ENCODE measurements at places on chromosomes 11 and 22.

GRCh38 chr11:68399916-68400315, 60.6 kb upstream of the PPP6R3 start:
- DNase-seq, result no peak

- no peak for DNase-seq
Measured at GRCh38 chr11:72243173-72244059, 560 bp downstream of the PHOX2A start.

DNA sequence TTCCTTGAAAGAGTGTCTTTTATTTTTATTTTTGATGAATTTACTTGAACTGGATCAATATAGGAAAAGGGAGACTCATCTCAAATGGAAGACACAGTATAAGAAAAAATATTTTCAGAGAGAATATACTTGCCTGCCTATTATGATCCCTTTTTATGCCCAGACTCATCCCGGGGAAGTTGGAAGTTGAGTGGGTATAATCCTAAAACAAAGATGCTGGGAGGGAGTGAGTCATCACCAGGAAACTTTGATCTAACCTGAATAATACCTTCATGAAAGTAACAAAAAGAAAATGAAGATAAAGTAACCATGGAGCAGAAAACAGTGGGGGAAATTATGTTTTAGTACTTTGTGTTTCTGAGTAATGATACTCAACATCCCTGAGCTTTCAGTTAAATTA, 1514.0 kb downstream of the FAM181B start:
- DNase-seq, result no peak

DNA sequence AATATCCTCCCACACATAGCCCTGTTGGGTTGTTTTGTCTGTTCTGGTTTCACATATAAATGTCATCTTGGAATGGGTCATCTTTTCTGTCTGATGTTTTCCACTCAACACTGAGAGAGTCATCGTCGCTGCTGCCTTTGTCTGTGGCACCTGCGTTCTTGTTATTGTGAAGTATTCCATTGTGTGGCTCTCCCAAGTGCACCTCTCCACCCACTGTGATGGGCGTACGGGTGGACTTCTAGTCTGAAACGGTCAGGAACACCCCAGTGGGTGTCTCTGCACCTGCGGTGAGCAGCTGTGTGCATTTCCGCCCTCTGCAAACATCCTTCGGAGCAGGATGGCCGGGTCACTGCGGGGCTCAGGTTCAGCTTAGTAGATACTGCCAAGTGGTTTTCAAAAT, 34.5 kb upstream of the RTL6 start:
- DNase-seq, result no peak

DNA sequence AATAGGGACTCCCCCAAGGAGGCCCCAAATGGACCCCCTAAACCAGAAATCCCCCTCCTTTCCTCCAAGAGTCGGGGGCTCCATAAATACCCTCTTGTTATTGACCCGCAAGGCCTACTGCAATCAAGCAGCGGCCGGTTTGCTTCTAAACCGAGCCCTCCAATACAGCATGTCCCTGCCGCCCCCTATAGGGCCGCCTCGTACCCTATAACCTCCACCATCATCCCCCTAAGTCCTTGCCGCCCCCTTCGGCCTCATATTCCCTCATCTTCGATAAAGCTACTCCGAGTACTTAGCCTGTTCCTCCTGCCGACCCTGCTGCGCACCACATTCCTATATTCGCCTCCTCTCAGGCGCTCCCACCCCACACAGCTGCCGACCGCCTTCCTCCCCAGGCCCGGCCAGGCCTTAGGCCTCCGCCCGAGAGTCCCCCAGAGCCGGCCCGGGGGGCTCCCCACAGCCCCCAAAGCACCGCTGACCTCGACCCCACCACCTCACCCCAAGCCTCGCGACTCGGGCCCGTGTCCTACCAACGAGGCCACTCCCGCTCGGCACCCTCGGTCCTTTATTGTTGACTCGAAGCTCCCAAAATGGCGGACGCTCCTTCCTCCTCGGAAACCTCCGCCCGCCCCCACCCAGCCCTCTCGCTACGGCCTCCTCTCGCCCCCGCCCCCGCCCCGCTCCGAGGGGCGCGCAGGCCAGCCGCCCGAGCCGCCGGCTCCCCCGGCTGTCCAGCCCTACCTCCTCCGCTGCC, 430 bp downstream of the DDX6 start:
- DNase-seq, result peak; percentile 80

- DNase-seq, result no peak
Measured at GRCh38 chr22:25025491-25026400, 73.2 kb downstream of the KIAA1671 start.

DNA sequence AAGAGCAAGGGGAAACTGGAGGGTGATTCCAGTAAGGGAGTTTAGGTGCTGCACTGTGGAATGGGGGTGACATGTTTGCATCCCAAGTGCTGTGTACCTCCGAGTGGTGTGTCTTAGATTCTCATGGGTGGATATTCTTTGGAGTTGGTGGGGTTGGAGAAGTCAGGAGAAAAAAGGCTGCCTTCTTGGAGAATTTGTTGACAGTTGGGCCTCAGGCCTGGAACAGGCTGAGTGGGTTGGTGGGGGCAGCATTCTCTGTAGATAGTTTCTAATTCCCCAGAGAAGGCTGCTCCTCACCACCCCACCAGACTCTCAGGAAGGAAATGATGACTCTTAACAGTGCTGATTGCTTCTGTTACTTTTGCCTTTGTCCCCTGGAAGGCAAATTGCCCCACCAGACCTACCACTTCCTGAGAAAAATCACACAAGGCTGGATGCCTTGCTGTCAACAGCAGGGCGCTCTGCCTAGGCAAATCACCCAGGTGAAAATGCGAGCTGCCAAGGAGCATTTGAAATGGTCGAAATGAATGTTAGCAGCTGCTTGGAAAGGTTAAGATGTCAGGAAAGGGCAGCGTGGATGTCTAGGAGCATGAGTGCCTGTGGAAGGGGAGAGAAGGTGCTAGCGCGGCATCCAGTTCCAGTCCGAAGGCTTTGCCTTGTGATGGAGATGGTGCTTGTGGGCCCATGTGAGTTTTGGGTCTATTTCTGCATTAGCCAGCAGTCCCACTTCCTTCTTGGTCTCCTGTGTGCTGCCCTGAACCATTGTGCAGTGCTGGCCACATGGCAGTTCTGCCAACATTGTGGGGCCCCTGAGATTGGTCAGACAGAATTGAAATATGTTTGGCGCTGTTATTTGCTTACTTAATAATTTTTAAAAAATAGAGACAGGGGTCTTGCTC, 29.7 kb upstream of the SORL1-AS1 start:
- no peak for DNase-seq

DNA sequence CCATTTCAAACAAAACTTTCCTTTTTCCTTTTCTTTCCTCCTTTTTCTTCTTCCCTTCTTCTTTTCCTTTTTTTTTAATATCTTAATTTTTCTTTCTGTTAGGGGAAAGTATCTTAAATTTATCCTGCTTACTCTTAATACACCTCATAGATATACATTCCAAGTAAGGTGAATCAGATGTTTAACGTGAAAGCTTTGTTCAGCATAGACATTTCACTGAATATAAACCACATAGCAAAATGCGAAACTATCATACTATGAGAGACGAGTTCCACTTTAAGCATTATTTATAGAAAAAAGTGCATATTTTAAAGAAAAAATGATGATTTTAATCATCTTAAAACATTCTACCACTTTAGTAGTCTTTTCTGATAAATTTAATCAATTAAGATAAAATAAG, 137.8 kb upstream of the MTMR2 start:
- no peak for DNase-seq

Data from amygdala (tissue), 56 donors.